NCI-H526 treated with DMSO at 0.1 percent for 48 hours (cell line): ENCODE measurements at places on chromosomes 2 and 18.

DNA sequence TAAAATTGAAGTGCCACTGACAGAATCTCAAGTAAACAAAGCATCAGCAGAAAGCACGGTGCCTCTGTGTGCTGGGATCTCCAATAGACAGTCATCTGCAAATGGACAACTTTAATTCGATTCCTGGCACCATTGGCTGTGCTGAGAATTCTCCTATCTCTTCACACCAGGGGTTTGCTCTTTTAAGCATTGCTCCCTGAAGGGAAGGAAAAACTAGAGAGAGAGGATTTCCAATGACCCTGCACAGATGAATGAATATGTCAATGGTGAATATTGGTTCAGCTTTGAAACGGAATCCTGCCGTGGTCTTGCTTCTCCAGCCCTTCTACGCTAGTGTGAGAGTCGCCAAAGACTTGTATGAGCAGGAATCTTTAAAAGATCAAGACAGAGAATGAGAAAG, 97.9 kb downstream of the FIGN start:
- DNase-seq, result no peak

GRCh38 chr2:100691846-100692245, 128.1 kb upstream of the NPAS2 start:
- no peak for DNase-seq

- no peak for DNase-seq
These were observed 2.0 kb upstream of the ECEL1 start for GRCh38 chr2:232489516-232490220.

DNA sequence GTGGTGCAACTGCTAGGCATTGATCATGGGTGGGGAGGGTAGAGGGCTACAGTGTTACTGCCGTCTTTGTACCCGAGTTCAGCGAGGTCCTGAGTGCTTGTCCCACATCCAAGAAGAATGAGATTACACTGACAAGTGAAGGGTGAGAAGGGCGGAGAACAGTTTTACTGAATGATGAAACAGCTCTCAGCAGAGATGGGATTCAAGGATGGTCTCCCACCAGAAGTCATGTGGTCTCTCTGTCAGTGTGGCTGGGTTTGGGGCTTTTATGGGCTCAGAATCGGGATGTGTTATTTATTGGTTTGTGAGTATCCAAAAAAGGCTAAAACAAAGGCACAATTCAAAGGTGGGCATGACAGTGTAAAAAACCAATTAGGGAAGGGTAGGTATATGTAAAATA, 10.8 kb upstream of the ASB1 start:
- DNase-seq, result no peak

- DNase-seq, result no peak
These were observed 2.1 kb downstream of the KCNG2 start for GRCh38 chr18:79799619-79800370.

GRCh38 chr2:126788113-126788512, 110.6 kb upstream of the TEX51 start:
- no peak for DNase-seq

GRCh38 chr2:138307099-138307498, 194.5 kb upstream of the SPOPL start:
- DNase-seq, result no peak

DNA sequence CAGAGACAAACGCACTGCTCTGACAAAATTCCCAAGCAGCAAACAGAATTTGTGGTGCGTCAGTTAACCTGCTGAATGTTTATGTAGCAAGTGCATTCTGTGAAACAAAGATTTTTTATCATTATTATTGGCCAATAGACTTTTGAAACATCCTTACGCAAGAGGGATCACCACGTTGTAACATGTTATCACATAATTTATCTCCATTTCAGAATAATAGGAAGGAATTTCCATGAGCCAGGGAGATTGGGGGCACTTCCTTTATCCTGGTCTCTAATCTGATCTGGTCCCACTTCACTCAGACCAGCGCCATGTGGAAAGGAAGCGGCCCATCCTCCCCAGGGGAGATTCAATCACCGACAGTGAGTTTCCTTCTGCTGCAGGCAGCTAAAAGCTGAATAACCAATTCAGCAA, 166.1 kb downstream of the PID1 start:
- no peak for DNase-seq

DNA sequence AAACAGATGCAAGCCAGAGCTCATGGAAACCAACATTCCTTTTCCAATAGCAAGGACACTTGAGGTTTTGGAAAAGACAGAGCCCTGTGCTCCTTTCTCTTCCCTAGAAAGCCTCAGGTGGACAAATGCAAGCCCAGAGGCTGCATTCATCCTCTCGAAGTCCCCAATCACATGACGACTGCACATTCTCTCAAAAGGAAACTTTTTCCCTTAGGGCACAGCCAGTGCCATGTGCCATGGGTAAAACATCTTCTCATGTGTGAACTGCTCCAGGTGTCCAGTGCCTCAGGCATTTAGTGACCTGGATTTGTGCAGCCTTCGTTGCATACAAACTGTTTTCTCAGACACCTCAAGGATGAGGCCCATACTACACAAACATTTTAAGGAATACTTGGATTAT, 140.7 kb downstream of the LAMA1 start:
- DNase-seq, result no peak
